Esophagus squamous epithelium (tissue), 5 donors: ENCODE measurements at places on chromosomes 6 and 20.

DNA sequence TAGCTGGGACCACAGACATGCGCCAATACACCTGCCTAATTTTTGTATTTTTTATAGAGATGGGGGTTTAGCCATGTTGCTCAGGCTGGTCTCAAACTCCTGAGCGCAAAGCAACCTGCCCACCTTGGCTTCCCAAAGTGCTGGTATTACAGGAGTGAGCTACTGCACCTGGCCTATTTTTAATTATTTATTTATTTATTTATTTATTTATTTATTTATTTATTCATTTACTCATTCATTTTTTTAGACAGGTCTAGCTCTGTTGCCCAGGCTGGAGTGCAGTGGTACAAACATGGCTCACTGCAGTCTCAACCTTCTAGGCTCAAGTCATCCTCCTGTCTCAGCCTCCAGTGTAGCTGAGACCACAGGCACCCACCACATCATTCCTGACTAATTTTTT is 434.3 kb downstream of the DOK5 start:
- no peak for DNase-seq

DNA sequence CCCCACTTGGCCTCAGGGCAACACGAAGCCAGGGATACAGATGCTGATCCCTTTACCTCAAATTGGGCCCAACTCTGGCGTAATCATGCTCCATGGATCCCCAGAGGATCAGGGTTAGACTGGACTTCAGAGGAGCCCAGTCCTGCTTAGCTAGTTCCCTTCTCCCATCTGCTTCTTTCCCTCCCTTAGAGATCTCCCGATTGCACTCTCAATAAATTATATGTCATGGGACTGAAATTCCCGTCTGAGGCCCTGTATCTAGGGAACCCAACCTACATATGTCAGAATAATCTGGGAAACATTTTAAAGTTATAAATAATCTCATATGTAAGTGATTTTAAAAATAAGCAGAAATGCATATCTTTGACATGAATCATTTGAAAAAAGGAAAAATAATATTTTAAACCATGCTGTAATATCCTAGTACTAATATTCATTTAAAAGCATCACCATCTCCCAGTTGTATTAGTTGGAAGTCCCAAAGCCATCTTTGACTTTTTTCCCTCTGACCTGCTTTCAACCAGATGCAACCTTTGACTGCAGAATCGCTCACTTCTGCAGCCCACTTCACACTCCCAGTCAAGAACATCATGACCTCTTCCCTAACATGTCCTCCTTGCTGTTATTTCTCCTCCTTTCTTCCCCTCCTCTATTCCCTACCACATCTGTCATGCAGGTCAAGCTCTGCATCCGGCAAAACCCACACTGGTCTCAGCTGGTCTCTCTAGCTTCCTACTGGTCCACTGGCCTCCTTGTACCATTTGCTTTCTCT is 393.6 kb downstream of the BTBD3 start:
- no peak for DNase-seq

DNA sequence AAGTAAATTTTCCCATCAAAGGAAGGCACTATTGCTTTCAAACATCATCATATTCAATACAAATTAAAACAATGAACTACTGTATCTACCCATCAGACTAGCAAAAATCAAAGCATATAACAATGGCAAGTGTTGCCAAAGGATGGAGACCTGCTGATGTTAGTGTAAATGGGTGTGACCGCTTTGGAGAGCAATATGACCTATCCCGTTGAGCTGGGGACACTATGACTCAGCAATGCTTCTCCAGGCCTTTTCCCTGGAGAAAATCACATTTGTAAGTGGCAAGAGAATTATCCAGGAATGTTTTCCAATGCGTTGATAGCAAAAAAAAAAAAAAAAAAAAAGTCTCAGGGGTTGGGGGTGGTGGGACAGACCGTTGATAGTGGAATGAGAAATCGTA is 46.1 kb downstream of the PHACTR3 start:
- DNase-seq = no peak

GRCh38 chr6:101396548-101397173 is 3.2 kb downstream of the GRIK2 start:
- no peak for DNase-seq

DNA sequence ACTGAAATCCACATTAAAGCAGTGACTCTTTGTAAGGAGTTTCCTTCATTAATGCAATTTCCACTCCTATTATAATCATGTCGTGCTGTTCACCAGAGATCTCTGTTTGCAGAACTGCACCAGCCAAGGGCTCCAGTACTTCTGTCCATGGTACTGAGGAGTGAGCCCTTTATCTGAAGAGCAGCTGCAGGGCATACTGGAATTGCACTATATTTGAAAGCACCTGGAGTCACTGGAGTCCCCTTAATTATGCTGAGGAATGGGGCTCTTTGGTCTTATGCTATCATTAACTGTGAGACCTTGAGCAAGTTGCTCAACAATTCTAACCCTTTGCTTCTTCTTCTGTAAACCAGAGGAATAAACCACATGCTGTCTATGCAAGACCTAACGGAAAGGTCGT is 61.7 kb upstream of the NUP153 start:
- DNase-seq = no peak

GRCh38 chr6:128648022-128648598 is 127.7 kb upstream of the PTPRK start:
- DNase-seq = no peak

GRCh38 chr20:58179083-58179431 is 49.4 kb downstream of the ANKRD60 start:
- DNase-seq = no peak

GRCh38 chr6:46217671-46218131 is 46.9 kb upstream of the ENPP5 start:
- no peak for DNase-seq
